ENCODE measurements at places on chromosomes 4 and X.

DNA sequence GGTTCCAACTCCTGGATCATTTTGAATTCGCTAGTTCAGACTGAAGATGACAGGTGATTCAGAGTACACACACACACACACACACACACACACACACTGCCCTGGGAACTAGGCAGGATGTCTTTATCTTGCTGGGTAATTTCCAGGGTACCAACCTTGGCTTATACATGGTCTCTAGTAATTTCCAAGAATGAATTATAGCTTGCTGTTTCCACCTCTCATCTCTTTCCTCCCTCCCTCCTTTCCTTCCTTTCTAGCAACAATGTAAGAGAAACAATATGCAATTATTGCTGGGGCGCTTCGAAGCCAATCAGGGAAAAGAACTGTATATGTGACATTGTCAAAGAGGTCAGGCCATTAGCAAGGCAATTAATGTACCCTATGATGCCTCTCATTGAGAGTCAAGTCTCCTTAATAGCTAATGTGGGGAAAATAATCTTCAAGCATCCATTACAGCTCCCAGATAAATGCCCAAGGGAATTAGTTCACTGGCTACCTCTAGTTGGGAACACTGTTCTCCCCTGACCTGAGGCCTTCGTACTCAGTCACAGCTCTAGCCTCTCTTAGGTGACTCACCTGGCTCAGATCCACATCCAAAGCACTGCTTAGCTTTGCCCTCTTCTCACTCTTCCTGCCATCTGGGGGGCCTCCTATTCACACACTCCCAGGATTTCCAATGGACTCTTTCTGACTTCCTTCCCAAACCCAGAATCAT is 311.5 kb downstream of the PPP1R2C start:
- DNase-seq: no peak

DNA sequence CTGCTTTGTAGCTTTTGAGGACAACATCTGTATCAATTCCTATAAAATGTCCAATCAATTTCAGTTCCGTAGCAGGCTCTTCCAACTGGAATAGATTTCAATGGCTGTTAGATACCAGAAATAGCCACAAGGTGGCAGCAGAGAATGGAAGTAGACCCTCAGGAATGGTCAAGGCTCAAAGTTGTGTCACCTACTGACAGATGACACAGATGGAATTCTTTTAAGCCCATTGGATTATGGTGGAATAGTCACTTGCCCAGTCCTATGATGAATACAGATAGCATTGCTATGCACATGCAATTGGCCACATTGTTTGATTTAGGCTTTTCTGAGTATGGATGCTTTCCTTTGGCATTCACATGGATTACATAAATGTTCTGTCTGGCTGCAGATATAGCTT is 130.4 kb upstream of the RADX start:
- no peak for DNase-seq

DNA sequence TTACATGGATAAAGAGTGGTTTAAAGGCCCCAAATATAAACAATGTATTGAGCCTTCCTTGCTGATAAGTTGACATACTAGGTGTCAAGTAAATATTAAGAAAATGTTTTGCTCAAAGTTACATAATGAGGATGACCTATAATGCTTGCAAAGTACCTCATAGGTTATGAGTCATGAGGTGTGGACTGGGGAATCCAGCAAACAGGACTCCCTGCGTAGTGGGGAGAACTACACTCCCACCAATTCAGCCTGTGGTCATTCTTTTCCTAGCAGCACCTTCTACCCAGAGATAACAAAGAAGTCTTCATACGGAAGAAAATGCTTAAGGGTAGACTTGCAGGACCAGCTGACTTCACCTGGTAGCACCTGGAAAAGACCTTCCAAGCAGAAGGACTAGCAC is 418.9 kb upstream of the CPEB2 start:
- no peak for DNase-seq

DNA sequence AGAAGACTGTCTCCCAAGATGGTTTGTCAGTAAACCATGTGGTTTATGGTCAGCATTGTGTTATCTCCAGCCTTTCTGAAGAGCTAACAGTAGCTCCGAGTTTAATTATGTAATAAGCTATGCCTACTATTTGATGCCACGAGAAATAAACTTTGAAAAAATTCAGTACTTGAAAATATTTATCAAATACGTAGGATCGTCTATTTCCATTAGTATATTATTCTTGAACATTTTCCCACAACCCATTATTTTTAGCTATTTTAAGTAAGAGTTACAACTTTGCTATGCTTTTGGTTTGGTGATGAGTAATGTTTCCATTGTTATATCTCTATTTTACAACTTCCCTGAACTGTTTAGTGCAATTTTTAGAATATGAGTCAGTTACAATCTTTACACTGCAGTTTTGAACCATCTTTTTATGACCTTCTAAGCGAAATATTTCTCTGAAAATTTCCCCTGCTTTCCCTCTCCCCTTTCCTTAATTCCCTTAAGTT is 44.5 kb upstream of the TRIM2 start:
- no peak for DNase-seq

DNA sequence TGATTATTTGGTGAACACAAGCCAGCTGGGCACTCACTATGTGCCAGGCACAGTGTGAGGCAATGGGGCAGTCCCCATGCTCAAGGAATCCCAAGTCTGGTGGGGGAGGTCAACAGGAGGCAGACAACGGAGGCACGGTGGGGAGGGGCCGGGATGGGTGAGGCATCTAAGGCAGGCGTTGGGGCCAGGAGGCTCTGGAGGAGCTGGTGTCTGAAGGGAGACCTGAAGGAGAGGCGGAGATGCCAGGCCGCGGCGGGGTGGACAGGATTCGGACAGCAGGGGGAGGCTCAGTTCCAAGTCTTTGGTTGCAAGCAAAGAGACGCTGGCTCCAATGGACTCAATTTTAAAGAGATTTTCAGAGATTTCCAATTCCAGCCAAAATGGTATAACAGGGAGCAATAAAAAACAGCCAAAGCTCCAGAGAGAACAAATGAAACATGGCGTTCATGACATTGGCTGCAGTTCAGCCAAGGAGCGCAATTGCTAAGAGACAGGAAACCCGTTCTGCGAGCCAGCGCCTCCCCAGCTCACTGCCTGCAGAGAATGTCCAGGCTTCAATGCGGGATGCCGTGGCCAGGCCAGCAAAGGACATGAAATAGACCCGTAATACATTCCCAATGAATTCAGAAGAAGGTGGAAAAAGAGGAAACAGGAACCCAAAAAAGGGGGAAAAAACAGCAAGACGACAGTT is 105.2 kb upstream of the LRPAP1 start:
- DNase-seq: no peak
